ACHN (cell line): ENCODE measurements at places on chromosomes 3 and 15.

DNA sequence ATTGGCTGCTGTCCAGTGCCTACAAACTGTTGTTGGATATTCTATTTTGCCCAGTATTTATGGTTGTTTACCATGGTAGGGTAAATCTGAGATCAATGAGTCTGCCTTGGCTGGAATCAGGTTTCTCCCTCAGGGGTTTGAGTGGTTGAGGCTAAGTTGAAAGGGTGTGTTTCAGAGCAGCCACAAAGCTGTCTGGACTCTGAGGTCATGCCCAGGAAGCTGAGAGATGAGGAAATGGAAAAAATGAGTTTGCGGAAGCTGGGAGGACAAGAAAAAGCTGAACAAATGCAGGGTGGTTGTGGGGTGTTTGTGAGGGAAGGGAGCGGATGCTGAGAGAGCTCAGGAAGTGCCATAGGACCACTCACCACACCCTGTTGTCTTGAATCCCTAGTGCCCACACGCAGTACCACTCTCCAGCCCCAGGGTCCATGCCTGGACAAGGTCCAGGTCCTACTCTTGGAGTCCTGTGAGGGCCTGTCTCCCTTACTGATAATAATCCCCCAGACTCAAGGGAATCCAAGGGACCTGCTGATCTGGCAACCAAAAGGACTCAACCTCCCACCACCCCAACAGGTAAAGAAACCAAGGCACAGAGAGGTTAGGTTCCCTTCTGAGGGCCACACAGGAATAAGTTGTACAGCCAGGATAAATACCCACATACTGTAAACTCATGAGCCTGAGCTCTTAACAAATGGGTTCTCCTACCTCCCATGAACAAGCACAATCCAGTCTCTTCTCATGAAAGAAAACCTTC, 81.6 kb downstream of the PPCDC start:
- peak; percentile 58 for DNase-seq

DNA sequence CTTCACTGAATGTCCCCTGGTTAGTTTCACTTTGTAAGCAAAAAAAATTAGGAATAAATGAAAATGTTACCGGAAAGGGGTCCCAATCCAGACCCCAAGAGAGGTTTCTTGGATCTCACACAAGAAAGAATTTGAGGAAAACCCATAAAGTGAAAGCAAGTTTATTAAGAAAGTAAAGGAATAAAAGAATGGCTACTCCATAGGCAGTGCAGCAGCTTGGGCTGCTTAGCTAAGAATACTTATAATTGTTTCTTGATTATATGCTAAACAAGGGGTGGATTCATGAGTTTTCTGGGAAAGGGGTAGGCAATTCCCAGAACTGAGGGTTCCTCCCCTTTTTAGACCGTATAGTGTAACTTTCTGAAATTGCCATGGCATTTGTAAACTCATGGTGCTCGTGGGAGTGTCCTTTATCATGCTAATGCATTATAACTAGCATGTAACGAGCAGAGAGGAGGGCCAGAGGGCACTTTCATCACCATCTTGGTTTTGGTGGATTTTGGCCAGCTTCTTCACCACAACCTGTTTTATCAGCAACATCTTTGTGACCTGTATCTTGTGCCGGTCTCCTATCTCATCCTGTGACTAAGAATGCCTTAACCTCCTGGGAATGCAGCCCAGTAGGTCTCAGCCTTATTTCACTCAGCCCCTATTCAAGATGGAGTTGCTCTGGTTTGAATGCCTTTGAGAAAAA, 41.0 kb upstream of the CMSS1 start:
- DNase-seq, result no peak

DNA sequence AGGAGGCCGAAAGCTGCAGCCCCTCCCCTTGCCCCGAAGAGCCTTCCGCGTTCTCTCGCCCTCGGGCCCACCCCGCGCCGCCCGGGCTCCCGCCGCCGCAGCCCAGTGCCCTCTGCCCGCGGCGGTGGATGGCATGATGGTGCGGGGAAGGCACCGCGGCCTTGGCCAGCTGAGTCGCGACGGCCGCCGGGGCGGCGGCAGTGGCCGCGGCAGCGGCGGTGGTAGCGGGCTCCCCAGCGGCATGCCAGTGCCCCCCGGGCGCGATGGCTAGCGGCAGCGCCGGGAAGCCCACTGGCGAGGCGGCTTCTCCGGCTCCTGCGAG, 1.2 kb downstream of the TLNRD1 start:
- no peak for DNase-seq

- DNase-seq, result no peak
Observed at GRCh38 chr3:26703519-26703918, 80.9 kb downstream of the LRRC3B start.

GRCh38 chr3:159607856-159608255, 380.8 kb upstream of the IL12A start:
- DNase-seq, result no peak

GRCh38 chr15:33956397-33956796, 11.9 kb upstream of the CHRM5 start:
- no peak for DNase-seq

- DNase-seq, result no peak
Observed at GRCh38 chr3:197687570-197687969, 49.1 kb downstream of the RUBCN start.

GRCh38 chr3:55376753-55377347, 110.3 kb downstream of the WNT5A start:
- DNase-seq, result no peak
